ENCODE measurements at places on chromosomes 1 and 21. TPM values are rescaled to one million over a fixed set of nuclear protein-coding genes. Genes with fewer than 3 reads are reported as not detected.

- no peaks in the 10 kb centered on the region for H3K36me3 ChIP-seq
- H3K27me3 ChIP-seq: no peaks in the 10 kb centered on the region
- H3K4me3 ChIP-seq: no peak overlapping the region
- no peaks in the 10 kb centered on the region for H3K4me1 ChIP-seq
- no peak for DNase-seq
These were observed 28.4 kb downstream of the NTPCR start for GRCh38 chr1:232978815-232979214.

DNA sequence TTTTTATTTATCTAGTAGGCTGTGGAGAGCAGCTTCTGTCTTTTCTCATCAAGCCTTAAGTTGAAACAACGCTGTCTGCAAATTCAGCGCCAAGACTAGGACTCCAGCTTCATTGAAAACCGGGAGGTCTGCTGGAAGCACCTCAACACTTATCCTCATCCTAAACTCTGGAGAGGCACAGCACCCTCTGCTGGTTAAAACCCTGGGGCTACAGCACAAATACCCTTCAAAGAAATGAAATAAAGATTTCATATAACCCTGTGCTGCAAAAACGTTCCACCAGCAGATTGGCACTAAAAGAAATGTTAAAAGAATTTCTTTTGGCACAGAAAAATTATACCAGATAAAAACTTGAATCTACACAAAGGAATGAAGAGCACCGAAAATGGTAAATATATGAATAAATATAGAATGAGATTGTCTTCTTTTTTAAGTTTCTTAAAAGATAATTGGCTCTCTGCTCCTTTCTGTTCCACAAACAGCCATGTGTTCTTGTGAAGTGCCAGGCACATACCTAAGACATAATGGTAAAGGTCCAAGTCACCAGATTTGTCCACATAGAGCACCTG, 227.7 kb upstream of the SAMSN1 start:
- no peak overlapping the region for H3K27ac ChIP-seq
- H3K4me1 ChIP-seq: no peaks in the 10 kb centered on the region
- peak; percentile 15 for DNase-seq
- H3K36me3 ChIP-seq: no peaks in the 10 kb centered on the region
- no peak overlapping the region for H3K4me3 ChIP-seq
- no peaks in the 10 kb centered on the region for H3K27me3 ChIP-seq

- H3K27ac ChIP-seq: no peak overlapping the region
- no peak for DNase-seq
- no peak overlapping the region for H3K4me3 ChIP-seq
These were observed 90.7 kb upstream of the DUSP10 start for GRCh38 chr1:221832617-221833016.

GRCh38 chr1:86573763-86574484, 27.0 kb downstream of the CLCA4 start:
- H3K36me3 ChIP-seq: no peaks in the 10 kb centered on the region
- H3K4me3 ChIP-seq: no peak overlapping the region
- no peak for DNase-seq

TMIGD3 gene
- 0.95 TPM for total RNA-seq

OR2M3 gene
- not detected for total RNA-seq

THEM4 gene
- 15.2 TPM for total RNA-seq

TNN gene
- total RNA-seq: not detected
